GM19239 (cell line): ENCODE measurements at places on chromosomes 5 and 9.

GRCh38 chr9:85114799-85115198, 445.3 kb downstream of the NTRK2 start:
- no peak for DNase-seq

GRCh38 chr9:13865869-13866268, 448.1 kb downstream of the NFIB start:
- no peak for DNase-seq

- no peak for DNase-seq
Measured at GRCh38 chr5:17184588-17184987, 32.8 kb upstream of the BASP1 start.

- DNase-seq: no peak
Measured at GRCh38 chr5:99019812-99020697, 91.2 kb upstream of the CHD1 start.

DNA sequence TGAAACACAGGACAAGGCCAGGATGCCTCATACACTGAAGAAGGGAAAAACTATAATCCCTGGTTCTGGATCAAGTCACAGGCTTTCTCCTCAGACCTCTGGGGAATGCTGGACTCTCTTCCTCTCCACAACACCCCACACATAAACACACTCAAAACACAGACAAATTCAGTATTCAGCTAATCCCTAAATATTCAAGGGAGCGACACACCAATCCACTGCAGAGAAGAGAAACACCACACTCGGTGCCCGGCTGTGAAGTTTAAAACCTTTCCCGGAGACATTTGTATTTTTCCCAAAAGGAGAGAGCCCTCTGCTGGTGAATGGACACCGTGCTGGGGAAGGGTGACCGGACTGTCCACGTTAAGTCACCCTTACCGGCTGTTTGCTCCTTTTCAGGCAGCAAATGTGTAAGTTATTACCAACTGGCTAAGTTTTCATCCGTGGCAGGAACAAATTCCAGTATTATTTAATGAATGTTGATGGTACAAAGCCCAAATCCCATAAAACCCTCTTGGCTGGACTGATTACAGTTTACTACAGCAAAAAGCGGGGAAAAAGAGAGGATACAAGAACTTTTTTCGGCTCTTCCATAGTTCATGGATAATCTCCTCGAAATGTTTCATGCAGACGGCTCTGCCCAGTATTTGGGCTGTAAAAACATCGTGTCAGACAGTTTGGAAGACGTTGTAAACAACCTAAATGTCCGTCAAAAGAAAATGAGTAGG, 130.9 kb upstream of the SLC30A5 start:
- no peak for DNase-seq

DNA sequence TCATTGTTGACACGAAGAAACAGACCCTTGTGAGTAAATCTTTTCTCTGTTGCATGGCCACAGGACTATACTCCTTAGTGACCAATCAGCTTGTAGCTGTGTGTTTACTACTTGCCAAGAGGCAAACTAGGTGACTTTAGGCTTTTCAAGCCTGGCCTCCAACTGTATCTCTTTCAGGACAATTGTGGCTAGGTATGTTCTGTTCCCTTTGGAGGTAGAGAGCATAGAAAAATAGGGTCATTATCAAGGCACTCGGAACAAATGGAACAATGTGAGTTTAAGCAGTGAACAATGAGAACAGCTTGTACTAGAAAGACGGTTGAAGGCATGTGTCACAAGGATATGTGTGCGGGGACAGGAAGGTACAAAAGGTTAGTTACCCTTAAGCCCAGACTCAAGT, 48.1 kb downstream of the SLC46A2 start:
- no peak for DNase-seq

GRCh38 chr5:10489810-10490426, 48.2 kb downstream of the ROPN1L start:
- DNase-seq: peak; percentile 32

DNA sequence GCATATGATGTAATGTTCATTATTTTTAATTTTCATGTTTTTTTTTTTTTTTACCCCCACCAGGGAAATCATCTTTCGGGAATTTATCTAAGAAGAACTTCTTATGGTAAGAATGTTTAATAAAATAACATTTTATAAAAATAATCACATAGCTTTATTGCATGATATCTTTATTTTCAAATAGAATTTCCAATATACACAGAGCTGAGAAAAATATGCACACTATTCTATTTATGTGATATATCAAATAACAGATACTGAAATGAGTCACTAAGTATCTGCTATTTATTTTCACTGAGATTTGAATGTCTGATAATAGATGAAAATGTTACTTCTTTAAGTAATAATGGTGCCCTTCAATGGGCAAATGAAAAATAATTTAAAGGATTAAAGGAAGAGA, 1217.3 kb downstream of the MAT2B start:
- no peak for DNase-seq

- peak; percentile 64 for DNase-seq
Measured at GRCh38 chr9:134689321-134690181, 47.9 kb downstream of the COL5A1 start.

GRCh38 chr9:133592731-133593409, 16.3 kb downstream of the FAM163B start:
- no peak for DNase-seq

DNA sequence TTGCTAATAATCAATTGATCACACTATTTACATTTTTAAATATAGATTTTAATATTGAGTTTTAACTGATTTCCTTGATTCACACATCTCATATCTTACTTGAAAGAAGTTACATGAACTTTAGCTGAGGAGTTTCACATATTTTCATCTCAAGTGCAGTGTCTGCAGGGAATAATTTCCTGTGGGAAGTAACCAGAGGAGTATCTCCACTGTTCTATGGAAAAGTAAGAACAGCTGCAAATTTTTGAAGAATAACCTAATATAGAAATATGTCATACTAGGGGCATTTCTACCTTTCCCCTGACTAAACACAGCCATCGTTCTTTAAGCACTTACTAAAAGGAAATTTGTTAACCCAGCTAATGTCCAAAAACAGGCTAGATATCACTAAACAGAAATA, 546.4 kb downstream of the EFNA5 start:
- DNase-seq: no peak

DNA sequence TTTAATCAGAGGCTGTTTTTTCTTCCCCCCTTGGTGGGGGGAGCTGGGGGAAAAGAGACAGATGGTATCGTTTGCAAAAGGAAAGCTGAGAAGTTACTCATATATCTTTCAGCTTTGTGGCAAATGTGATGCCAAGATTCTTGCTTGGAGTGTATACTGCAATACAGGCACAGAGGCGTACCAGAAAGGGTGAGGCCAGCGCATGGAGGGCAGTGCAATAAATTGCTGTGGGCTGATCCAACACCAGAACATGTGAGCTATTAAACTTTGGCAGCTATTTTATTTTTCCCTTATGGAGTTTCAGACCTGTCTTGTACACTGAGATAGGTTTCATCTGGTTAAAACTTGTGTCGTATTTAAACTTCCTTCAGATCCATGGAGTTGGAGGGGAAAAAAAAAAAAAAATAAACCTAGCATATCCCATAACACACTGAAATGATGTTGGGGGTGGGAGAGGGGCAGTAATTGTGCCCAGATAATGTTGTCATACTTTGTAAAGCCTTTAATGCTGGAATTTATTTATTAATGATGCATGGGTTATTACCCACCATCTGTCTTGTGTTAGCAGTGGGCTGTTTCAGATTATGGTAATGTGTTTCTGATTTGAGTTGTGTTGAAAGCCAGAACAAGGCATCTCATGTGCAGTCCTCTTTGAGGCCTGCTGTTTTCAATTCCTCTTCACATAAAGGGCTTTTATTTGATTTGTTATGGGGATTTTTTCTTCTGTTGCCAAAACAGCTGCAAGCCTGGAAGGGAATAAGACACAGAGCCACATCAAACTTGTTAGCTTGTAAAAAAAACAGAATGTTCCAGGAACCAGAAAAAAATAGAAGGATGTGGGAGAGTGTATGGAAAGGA, 891.3 kb downstream of the TLE1 start:
- DNase-seq: no peak

GRCh38 chr5:73215891-73216610, 43.1 kb downstream of the TMEM174 start:
- DNase-seq: peak; percentile 74
